LHCN-M2 (cell line): ENCODE measurements at places on chromosomes 16 and 17. TPM values are rescaled to one million over a fixed set of nuclear protein-coding genes. Genes with fewer than 3 reads are reported as not detected.

- DNase-seq = peak; percentile 68
These were observed 74.1 kb upstream of the TBX2 start for GRCh38 chr17:61325382-61326073.

- DNase-seq = no peak
These were observed 27.6 kb downstream of the TRAP1 start for GRCh38 chr16:3689731-3690130.

- DNase-seq = peak; percentile 62
These were observed 3.7 kb upstream of the DPEP2 start for GRCh38 chr16:68003031-68003430.

- DNase-seq = no peak
These were observed 46.2 kb downstream of the GNAO1 start for GRCh38 chr16:56237451-56237930.

DNA sequence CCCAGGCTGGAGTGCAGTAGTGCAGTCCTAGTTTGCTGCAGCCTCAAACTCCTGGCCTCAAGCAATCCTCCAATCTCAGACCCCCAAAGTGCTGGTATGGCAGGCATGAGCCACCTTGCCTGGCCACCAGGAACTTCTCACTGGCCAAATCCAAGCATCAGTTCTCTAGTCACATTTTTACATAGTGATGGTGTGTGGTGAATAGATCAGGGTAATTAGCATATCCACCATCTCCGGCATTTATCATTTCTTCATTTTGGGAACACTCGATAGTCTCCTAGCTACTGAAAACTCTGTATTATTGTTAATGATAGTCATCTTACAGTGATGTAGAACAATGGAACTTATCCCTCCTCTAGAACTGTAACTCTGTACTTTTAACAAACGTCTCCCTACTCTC lies 58.3 kb downstream of the RAB11FIP4 start:
- DNase-seq = no peak

GRCh38 chr17:13160296-13160695 lies 142.5 kb upstream of the ELAC2 start:
- DNase-seq = no peak

DNA sequence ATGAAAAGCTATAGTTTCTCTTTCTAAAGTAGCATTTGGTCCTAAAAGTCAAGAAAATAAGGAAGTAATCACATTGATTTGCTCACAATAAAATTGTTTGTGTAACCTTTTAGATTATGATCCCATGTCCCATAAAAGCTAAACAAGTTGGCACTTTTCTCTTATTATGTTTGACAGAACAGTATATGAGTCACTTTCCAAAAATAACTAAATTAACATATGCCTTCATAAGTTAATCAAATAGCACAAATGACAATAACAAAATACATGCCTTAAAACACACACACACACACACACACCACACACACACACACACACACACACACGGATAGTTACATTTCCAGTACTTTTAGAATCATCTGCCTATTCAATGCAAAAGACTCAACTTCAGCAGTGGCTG lies 2.8 kb downstream of the MED13 start:
- no peak for DNase-seq

GRCh38 chr17:76032073-76032779 lies 5.1 kb upstream of the EVPL start:
- DNase-seq = no peak

GRCh38 chr16:2840914-2841313 lies 10.8 kb downstream of the ZG16B start:
- no peak for DNase-seq

DNA sequence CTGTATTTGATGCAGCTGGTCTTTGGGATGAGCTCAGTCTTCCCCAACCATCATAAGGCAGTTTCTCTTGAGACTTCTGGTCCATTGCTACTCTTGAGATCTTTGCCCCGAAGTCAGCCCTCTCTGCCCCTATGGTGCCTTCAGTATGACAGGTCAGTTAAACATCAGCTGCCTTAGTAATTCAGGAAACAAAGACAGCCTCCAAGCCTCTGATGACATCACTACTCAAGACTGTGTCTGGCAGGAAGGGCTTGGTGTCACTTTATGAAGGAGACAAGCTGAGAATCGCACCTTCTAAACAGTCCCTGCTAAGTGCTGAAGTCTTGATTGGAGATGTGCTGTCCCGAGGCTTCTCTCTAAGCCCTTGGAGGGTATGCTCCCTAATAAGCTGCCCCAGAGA lies 104.9 kb upstream of the TBX2 start:
- peak; percentile 67 for DNase-seq

- no peak for DNase-seq
These were observed 255.3 kb upstream of the PMFBP1 start for GRCh38 chr16:72427051-72427782.

TBC1D26 gene
- not detected in 2 replicates for total RNA-seq

WNT9B gene
- not detected in 2 replicates for total RNA-seq

RNF43 gene
- not detected in 2 replicates for total RNA-seq

CETP gene
- not detected in 2 replicates for total RNA-seq

SCARF1 gene
- total RNA-seq = 0.11 TPM in 1 of 2 replicates, not detected in the other

MYH3 gene
- total RNA-seq = 0.19 and 0.40 TPM in 2 replicates

CMTM2 gene
- total RNA-seq = not detected in 2 replicates
